ENCODE measurements at places on chromosomes 2 and 18.

DNA sequence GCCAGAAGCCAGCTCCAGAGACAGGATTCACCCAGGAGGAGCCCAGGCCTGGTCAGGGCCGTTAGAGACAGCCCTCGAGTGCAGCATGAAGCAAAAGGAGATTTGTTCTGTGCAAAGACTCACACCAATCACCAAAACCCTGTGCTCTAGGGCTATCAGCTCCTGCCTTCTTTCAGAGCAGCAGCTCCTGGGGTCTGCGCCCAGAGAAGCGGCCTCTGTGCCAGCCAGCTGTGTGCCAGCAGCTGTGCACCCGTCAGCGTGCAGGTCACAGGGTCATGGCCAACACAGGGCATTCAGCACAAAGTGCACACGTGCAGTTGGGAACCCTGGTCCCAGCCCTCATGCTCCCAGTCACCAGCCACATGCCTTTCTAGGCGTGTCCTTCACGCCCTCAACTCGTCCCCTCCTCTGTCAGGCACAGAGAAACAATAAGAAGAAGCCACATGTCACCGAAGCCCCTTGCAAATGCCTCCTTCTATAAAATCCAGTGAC lies 49.3 kb downstream of the ZNF516 start:
- no peak for DNase-seq

GRCh38 chr18:79560042-79560860 lies 119.4 kb upstream of the CTDP1 start:
- no peak for DNase-seq

DNA sequence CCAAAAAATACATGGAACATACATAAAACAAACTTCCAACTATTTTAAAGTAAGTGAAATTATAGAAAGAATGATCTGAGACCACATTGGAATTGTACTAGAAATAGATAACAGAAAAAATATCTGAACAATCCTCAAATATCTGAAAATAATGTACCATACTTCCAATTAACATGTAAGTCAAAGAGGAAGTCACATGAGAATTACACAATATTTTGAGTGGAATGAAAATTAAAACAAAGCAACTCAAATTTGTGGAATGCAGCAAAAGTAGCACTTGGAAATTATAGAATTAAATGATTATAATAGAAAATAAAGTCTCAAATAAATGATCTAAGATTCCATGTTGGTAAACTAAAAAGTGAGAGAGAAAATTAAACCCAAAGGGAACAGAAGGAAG lies 38.3 kb upstream of the CTIF start:
- DNase-seq = no peak

GRCh38 chr2:166665991-166666940 lies 172.2 kb upstream of the SCN7A start:
- no peak for DNase-seq

- DNase-seq = no peak
Observed at GRCh38 chr2:211479536-211480150, 923.2 kb downstream of the CPS1 start.

DNA sequence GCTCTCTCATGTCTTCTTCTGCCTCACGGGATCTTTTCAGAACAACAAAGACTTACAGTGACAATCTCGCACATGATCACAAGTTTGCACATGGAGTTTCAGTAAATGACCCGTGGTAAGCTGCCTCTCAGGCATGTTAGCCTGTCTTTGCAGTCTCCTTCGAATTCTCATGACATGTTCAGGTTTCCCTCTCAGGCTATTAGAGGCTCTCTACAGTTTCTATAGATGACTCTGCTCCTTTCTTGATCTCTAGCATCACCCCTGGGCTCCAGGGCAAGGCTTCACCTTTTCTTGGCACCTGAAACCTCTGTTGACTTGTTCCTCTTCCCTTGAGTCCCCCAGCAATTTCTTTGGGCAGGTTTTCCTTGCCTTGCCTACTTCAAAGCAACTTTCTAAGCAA lies 23.0 kb downstream of the MPP4 start:
- no peak for DNase-seq

DNA sequence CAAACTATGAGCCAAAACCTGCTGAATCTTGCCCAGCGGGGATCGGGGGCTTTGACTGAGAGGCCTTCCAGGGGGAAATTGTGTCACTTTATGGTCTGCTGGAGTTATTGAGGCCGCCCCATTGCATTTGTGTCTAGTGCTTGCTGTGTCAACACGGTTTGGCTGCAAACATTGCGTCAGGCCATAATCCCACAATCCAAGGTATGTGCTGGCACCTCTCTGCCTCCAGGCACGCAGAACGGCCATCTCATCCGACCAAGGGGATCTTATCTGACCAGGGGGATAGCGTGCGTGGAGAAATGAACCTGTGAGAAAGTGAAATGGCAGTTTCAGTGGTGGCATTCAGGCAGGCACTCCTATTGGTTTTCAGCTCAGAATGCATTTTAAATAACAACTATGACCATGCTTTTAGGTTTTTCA lies 18.1 kb upstream of the LYPD6B start:
- no peak for DNase-seq

GRCh38 chr2:58266211-58266610 lies 25.1 kb upstream of the FANCL start:
- no peak for DNase-seq

DNA sequence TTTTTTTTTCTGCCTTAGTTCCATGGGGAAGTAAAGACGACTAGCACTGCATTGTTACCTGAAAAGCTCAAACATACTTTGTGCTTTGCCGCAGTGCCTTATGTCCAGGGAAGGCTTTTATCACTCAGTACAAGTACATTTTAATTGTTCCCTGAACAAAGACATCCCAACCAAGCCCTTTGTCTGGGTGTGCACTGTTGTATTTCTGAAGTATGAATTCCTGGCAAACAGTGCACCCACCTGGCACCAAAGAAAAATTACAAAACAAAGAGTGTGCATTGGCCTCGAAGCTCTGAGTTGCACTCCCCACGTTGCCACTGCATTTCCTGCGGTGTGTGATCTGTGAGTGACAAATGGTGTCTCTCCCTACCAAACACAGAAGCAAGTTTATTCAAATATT lies 858.5 kb upstream of the PIK3C3 start:
- peak; percentile 60 for DNase-seq

DNA sequence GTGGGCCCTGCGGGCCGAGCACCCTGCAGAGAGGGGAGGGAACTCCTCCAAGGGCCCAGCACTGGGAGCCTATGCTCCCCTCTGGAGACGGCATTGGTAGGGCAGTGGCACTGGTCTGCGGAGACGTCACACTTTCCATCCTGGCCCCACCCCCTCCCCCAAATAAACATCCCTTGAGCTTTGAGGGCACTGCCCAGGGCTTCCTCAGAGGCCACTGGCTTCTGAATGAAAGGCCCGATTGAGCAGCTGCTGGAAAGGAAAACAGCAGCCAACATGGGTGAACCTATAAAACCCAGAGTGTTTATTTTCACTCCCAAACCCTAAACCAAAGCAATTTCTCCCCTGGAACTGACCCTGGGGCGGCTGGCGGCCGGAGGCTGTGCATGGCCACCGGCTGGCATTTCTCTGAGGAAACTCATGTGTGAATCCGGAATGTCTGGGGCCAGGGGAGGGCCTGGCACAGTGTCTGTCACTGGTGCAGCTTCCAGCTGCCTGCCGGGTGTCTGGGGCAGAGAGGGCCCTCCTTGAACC lies 138.9 kb downstream of the DYSF start:
- DNase-seq = no peak

DNA sequence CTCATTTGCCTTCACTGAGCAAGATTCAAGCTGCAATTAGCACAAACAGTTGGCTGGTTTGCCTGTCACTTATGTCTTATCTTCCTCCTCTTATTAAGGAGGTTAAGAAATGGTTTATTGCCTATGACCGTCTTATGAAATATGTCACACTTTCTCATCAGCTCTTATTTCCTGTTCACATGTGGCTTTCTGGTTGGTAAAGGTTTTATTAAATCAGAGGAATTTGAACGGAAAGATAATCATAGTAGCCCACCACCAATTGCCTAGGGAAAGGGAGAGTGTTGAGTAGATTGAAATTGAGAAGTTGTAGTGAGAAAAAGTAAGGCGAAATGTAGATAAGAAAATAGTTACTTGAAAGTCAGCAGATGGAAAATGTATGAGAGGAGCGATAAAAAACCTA lies 4.2 kb upstream of the IL1R1 start:
- no peak for DNase-seq

GRCh38 chr2:69380072-69380917 lies 6.7 kb downstream of the GFPT1 start:
- no peak for DNase-seq

DNA sequence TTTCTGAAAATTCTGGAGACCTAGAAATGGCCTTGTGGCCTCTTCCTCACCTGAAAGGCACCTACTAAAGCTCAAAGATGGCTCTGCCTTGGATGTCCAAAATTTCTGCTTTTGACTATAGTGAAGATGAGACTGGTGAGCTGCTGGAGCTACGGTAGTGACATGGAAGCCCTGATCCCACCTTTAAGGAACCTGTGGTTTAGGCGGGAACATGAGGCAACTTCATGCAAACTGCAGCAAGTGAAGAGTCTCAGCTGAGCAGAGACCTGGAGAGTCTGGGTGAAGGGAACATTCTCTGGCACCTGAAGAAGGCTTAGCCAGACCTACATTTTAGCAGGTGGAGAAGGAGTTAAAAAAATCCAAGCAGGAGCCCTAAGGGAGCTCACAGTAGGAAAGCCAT lies 40.0 kb downstream of the GORASP2 start:
- DNase-seq = no peak

DNA sequence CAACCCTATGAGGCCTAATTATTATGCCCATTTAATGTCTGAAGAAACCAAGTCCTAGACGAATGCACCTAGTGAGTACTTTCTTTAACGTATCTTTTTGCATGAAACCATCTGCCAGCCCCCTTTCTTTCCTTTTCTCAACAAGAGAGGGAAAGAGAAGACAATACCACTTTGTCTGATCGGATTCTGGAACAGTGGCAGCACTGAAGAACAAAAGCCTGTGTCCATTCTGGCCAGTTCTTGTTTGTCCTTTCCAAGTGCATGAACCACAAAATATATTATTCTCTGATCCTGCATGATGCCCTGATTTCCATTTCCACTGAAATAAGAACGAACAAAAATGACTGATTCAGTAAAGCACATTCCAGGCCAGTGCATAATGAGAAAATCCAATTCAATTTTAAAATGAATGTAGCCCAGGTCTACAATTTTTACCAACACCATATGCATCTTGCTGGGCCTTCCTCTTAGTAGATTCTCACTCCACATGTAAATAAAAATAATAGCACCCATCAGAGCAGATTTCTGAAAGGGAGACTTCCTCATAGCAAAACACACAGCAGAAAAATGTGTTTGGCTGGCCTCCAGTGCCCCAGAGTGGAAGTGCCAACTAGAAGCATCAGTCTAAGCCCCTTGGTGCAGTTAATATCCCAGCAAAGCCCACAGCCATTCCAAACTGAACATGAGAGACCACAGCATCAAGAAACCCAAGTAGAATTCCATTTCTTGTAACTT lies 422.6 kb upstream of the ID2 start:
- DNase-seq = no peak

- no peak for DNase-seq
Observed at GRCh38 chr2:66865161-66865560, 430.2 kb downstream of the MEIS1 start.

GRCh38 chr2:62229082-62229605 lies 33.2 kb downstream of the B3GNT2 start:
- DNase-seq = no peak

- DNase-seq = no peak
Observed at GRCh38 chr2:45960057-45960863, 308.8 kb downstream of the PRKCE start.

- no peak for DNase-seq
Observed at GRCh38 chr2:219378163-219378851, 9.4 kb downstream of the DNPEP start.

All from NCI-H2081 treated with DMSO at 0.1 percent for 48 hours (cell line).